Aorta (tissue), 5 donors: ENCODE measurements at places on chromosomes 12 and 14.

- DNase-seq: no peak
Measured at GRCh38 chr12:19477071-19477470, 37.8 kb downstream of the AEBP2 start.

DNA sequence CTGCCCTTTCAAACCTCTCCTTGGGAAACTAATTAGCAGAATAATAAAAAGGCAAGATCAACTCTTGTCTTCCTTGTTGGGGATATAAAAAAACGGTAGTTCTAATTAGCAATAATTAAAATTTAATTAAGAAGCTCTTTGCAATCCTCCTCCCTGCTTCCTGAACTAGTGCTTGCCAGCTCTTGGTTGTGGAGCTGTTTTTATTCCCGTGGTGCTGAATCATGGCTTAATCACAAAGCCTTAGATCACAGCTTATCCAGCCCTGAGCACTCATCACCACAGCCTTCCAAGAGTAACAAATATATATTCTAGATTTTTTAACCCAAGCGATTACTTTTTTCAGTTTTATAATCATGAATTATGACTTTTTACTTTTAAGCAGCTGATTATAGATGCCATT is 63.2 kb upstream of the INSM2 start:
- DNase-seq: no peak

DNA sequence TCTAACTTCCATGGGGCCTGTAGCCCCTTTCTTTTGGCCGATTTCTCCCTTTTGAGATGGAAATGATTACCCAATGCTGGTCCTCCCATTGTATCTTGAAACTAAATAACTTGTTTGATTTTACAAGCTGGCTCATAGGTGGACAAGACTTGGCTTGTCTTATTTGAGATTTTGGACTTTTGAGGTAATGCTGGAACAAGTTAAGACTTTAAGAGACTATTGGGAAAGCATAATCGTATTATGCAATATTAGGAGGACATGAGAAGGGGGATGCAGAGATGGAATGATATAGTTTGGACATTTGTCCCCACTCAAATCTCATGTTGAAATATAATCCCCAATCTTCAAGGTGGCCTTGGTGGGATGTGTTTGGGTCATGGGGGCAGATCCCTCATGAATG is 49.2 kb upstream of the LYZ start:
- no peak for DNase-seq

DNA sequence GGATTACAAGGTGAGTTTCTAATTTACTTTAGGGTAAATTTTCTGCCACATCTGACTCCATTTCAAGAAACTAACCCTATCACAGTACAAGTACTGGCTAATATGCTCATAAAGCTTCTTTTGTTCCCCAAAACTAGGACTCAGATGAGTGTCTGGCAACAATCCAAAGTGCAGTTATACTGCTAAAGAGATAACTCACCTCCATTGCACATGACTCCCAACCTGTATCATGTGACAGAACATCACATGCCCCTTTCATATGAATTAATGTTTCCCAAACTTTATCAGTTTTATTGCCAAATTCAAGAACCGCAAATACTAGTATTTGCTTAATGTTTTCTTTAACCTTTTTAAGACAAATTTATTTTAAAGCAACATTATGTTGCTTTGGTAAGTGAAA is 3.9 kb upstream of the PPP1R12A start:
- no peak for DNase-seq

GRCh38 chr12:113850309-113851056 is 115.6 kb downstream of the RBM19 start:
- DNase-seq: peak; percentile 77

GRCh38 chr14:101776344-101776743 is 14.8 kb downstream of the PPP2R5C start:
- no peak for DNase-seq
